Activated CD8-positive, alpha-beta T cell treated with anti-CD3 and anti-CD28 coated beads, Interleukin-2, amount 10 ng/mL, durations not matched to agents 7 days and 5 days (primary cell): ENCODE measurements at places on chromosomes 1 and 21. TPM values are rescaled to one million over a fixed set of nuclear protein-coding genes. Genes with fewer than 3 reads are reported as not detected.

- no peak overlapping the region for H3K4me3 ChIP-seq
- no peaks in the 10 kb centered on the region for H3K4me1 ChIP-seq
- no peak for DNase-seq
- no peak overlapping the region for H3K27ac ChIP-seq
- peaks cover 3% of the 10 kb centered on the region for H3K27me3 ChIP-seq
- H3K36me3 ChIP-seq: no peaks in the 10 kb centered on the region
Measured at GRCh38 chr21:35328856-35329455, 279.9 kb upstream of the RUNX1 start.

- H3K4me3 ChIP-seq: no peak overlapping the region
- H3K4me1 ChIP-seq: no peaks in the 10 kb centered on the region
- DNase-seq: no peak
- H3K27me3 ChIP-seq: peaks cover 45% of the 10 kb centered on the region
- no peak overlapping the region for H3K27ac ChIP-seq
Measured at GRCh38 chr1:157025385-157025784, 20.2 kb downstream of the ARHGEF11 start.

GRCh38 chr1:198771563-198772153 is 132.8 kb downstream of the PTPRC start:
- peaks cover 9% of the 10 kb centered on the region for H3K4me1 ChIP-seq
- no peaks in the 10 kb centered on the region for H3K36me3 ChIP-seq

- H3K27ac ChIP-seq: no peak overlapping the region
- H3K27me3 ChIP-seq: no peaks in the 10 kb centered on the region
- H3K4me1 ChIP-seq: peaks cover 14% of the 10 kb centered on the region
- no peaks in the 10 kb centered on the region for H3K36me3 ChIP-seq
- no peak overlapping the region for H3K4me3 ChIP-seq
- DNase-seq: no peak
Measured at GRCh38 chr1:54600947-54601721, 22.2 kb downstream of the FAM151A start.

DNA sequence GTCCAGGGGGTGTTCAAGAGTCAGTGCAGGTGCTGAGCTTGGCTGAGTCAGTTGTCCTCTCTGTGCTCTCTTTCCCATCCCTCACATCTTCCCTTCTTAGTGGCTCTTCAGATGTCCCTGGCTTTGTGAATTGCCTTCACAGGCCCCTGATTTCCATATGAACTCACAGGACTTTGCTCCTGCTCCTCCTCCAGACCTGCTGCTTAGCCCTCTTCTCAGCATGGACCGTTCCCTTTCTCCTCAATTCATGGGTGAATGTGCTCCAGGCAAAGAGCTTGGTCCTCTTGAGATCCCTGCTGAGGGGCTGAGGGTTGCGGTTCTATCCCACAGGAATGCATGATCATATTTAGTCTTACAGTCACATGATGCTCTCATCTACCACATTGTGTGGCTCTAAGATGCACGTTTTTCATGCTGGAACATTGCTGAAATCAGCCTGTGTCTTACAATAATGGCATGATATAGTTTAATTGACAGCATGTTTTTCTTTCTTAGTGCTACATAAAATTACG is 30.5 kb downstream of the CACNA1E start:
- DNase-seq: no peak
- no peaks in the 10 kb centered on the region for H3K4me1 ChIP-seq
- peaks cover 6% of the 10 kb centered on the region for H3K27me3 ChIP-seq
- no peaks in the 10 kb centered on the region for H3K36me3 ChIP-seq

DNA sequence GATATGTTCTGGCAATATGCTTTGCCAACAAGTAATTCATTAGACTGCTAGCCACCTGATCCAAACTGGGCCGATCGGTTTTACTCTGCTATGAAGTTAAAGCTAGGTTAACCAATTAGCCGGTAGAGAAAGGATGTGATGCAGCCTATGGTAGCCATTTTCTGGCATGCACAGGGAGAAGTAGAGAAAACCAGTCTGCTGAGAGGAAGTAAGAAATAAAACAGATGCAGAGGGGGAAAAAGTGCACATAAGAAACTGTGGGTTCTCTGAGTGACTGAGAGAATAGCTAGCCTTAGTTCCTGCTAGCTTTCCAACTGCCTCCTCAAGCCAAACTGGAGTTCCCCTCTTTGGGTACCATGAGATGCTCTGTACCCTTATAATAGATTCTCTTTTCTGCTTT is 52.8 kb downstream of the ARID4B start:
- H3K4me1 ChIP-seq: peaks cover 41% of the 10 kb centered on the region
- H3K36me3 ChIP-seq: peaks cover 1% of the 10 kb centered on the region
- peak overlapping the region; percentile 61 for H3K27ac ChIP-seq
- peak; percentile 28 for DNase-seq

GRCh38 chr1:242056988-242057744 is 58.3 kb upstream of the MAP1LC3C start:
- no peak for DNase-seq
- H3K4me3 ChIP-seq: no peak overlapping the region
- no peaks in the 10 kb centered on the region for H3K36me3 ChIP-seq
- H3K27ac ChIP-seq: no peak overlapping the region

GRCh38 chr1:66182551-66183178 is 351.3 kb upstream of the SGIP1 start:
- peak; percentile 44 for DNase-seq
- peaks cover 25% of the 10 kb centered on the region for H3K4me1 ChIP-seq
- H3K36me3 ChIP-seq: no peaks in the 10 kb centered on the region
- H3K27me3 ChIP-seq: no peaks in the 10 kb centered on the region
- H3K4me3 ChIP-seq: no peak overlapping the region

- H3K4me3 ChIP-seq: no peak overlapping the region
- H3K4me1 ChIP-seq: no peaks in the 10 kb centered on the region
- no peaks in the 10 kb centered on the region for H3K36me3 ChIP-seq
- no peak overlapping the region for H3K27ac ChIP-seq
Measured at GRCh38 chr1:43590388-43590925, 59.5 kb upstream of the KDM4A start.

DNA sequence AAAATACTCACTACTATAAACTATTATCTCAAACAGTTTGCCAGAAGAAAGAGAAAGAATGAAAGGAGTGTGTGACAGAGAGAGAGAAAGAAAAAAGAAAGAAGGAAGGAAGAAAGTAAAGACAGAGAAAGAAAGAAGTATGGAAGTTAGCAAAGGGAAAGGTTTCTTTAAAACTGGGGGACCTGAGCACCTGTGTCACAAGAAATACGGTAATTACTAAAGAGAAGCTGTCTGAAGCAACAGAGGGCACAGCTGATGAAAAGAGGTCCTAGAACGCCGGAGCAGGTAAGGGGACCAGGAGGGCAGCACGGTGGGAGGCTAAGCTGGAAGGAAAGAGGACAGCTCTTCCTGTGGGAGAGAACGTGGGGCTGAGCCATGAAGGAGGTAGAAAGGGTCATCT is 163.6 kb downstream of the DSCAM start:
- H3K27me3 ChIP-seq: no peaks in the 10 kb centered on the region
- no peak overlapping the region for H3K27ac ChIP-seq
- H3K4me1 ChIP-seq: no peaks in the 10 kb centered on the region
- no peak overlapping the region for H3K4me3 ChIP-seq

GRCh38 chr1:7401814-7402547 is 369.1 kb upstream of the VAMP3 start:
- H3K36me3 ChIP-seq: no peaks in the 10 kb centered on the region
- DNase-seq: no peak
- peaks cover 10% of the 10 kb centered on the region for H3K27me3 ChIP-seq
- no peak overlapping the region for H3K4me3 ChIP-seq
- H3K4me1 ChIP-seq: no peaks in the 10 kb centered on the region

DNA sequence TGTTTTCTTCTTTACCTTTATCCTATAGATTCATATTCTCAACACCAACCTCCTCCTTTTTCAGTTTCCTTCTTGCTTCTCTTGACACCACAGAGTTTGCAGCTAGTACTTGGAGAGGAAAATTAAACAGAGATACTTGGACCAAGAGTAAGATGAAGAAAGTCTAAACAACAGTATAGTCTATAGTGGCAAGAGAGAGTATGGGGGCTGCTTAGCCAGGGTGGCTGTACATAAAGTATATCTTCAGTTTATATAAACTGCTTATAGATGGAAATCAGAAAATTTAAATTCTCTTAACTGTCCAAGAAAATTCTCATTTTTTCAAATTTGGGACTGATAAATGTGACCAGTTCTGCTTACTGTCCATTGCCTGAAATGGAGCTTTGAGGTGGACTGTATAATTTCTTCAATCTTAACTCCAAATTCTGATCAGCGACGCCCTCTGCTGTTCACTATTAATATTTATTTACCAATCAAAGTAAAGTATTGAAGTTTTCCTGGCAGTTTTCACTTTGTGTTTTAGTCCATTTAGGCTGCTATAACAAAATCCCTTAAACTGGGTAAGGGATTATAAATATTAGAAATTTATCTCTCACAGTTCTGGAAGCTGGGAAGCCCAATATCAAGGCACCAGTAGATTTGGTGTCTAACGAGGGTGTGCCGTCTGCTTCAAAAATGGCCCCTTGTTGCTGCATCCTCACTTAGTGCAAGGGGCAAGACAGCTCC is 14.8 kb upstream of the METTL18 start:
- no peak overlapping the region for H3K4me3 ChIP-seq
- H3K27me3 ChIP-seq: no peaks in the 10 kb centered on the region
- H3K4me1 ChIP-seq: peaks cover 8% of the 10 kb centered on the region
- peak; percentile 28 for DNase-seq
- H3K36me3 ChIP-seq: peaks cover 49% of the 10 kb centered on the region
- no peak overlapping the region for H3K27ac ChIP-seq

Gene SLAMF1
- total RNA-seq: 48.5 TPM

Gene MYOC
- not detected for total RNA-seq

Gene PEAR1
- 0.21 TPM for total RNA-seq

Gene DPT
- total RNA-seq: not detected

Gene ADCY10
- total RNA-seq: not detected

Gene FNBP1L
- total RNA-seq: 0.10 TPM

Gene MX2
- total RNA-seq: 56.0 TPM

Gene UBE2U
- total RNA-seq: not detected

Gene ERRFI1
- total RNA-seq: not detected

Gene CAMK1G
- not detected for total RNA-seq

Gene LPAR3
- total RNA-seq: 0.94 TPM

Gene CD1C
- not detected for total RNA-seq
